ENCODE measurements at places on chromosomes 4 and X. TPM values are rescaled to one million over a fixed set of nuclear protein-coding genes. Genes with fewer than 3 reads are reported as not detected.

GRCh38 chr4:126405369-126405982 is 1090.7 kb downstream of the FAT4 start:
- no peak for DNase-seq

The MYL5 gene
- total RNA-seq: 575 TPM

DNA sequence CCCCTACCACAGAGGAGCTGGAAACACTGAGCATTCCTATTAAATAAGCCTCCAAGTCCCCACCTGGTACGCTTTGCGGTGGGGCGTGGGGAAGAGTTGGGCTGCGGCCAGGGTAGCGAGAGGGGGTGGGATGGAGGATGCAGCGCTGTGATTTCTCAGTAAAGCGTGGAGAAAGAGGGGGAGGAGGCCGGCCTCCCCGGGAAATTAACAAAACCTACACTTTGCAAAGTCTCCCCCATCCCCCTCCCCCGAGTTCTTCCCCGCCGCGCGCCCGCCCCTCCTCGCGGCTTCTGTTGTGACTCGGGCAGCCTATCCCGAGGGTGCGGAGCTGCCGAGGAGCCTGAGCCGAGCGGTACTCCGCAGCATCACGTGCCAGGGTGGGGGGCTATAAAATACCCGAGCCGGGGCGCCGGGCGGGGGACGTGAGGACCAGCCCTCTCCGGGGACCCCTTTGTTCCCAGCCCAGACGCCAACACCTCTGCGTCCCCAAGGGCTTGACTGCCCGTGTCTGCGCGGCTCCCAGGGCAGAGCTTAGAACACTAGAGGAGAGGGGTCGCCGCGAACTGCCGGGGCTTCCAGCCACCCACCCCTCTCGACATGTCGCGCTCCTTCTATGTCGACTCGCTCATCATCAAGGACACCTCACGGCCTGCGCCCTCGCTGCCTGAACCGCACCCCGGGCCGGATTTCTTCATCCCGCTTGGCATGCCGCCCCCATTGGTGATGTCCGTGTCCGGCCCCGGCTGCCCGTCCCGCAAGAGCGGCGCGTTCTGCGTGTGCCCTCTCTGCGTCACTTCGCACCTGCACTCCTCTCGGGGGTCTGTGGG is at the start of gene GSX2:
Gene GSX2, plus strand, starts transcription at position 416 of the 827 bp plus-strand sequence. Its CDS starts 182 bp downstream, at position 598.
- DNase-seq: no peak

DNA sequence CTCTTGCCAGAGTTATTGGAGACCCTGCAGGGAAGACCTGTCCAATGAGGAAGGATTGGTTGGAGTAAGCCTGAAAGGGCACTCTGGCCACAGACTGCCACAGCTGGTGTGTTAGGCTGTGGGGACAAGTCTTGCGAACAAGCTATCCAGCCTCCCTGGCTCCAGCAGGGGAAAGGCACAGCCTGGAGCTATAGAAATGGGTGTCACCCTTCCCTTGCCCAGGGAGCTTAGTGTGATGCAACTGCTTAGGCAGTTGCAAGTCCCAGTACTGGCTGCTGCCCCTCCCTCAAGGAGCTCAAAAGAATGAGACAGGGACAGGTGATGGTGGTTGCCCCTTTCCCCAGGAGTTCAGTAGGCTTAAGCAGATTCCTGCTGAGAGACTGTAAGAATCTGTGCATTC is 165.7 kb upstream of the CT83 start:
- DNase-seq: no peak
